T-helper 9 cell (primary cell): ENCODE measurements at places on chromosomes 2 and 18.

DNA sequence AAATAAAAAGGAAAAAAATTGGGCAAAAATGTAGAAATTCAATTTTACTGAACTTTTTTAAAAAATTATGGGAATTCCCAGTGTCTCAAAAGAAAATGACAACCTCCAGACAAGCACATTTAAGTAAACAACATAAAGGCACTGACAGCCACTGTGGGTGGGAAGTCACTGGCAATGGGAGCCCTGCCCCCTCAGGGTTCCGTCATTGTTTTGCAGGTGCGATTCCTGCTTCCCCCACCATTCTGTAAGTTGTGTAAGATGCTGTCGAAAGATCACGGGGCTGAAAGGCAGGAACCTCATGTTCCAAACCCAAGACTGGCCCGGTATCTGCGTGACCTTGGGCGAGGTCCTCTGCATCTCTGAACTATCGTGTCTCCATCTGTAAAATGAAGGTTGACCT is 15.8 kb upstream of the ASPRV1 start:
- no peak for DNase-seq

- DNase-seq: no peak
These were observed 134.9 kb upstream of the NDUFV2 start for GRCh38 chr18:8967573-8967972.

DNA sequence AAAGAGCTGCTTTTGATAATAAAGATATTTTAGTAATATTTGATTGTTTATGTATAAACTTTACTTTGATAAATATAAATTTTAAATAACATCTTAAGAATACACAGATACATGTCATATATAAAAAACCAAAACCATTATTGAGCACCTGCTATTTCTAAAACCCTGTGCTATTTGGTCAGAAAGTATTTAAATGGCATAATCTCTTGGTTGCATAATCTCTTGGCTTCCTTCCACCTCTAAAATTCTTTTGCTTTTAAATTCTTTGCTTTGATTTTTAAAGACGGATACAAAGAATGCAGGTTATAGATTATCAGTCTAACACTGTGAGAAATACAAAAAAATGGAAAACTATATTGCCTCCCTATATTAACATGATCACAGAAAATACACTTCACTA is 36.9 kb downstream of the ACMSD start:
- no peak for DNase-seq

DNA sequence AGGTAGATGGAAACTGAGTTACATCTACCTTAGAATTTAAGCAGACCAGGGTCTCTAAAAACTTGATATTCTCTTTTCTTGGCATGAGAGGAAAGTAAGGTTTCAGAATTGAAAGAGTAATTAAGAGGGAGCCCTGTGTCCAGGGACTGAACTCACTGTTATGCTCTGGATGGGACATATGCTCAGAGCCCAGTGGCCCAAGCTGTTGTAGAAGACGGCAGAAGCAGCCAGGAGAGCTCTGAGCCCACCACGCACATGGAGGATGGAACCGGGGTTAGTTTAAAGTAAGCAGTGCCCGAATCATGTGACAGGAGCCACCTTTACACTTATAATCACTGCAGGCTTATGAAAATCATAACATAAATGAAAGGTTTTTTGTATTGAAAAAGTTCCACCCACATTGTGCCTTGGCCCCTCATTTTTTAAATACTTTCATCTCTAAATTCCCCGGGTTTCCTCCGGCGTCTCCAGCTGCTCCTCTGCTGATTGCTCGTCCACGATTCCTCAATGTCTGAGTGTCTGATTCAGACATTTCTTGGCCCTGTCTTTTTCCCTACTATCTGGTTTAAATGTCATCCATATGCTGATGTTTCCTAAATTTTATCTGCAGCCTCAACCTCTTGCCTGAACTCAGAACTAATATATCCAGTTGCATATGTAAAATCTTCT is 36.1 kb upstream of the SPTBN1 start:
- no peak for DNase-seq

DNA sequence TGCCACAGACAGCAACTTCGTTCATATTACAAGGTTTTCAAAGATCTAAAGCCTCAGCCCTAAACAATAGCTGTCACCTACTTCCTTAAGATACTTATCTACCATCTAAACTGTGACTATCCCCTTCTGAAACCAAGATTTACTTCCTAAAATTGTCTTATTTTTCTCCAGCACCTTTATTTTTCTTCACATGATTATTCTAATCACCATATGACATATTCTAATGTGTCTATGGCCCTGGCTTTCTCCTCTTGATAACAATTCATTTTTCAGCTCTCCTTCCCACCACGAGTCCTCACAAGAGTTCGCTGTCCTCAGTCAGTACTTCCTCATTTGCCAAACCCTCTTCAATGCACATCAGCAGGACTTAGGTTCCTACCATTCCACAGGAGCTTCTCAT is 53.9 kb downstream of the RTTN start:
- DNase-seq: no peak

DNA sequence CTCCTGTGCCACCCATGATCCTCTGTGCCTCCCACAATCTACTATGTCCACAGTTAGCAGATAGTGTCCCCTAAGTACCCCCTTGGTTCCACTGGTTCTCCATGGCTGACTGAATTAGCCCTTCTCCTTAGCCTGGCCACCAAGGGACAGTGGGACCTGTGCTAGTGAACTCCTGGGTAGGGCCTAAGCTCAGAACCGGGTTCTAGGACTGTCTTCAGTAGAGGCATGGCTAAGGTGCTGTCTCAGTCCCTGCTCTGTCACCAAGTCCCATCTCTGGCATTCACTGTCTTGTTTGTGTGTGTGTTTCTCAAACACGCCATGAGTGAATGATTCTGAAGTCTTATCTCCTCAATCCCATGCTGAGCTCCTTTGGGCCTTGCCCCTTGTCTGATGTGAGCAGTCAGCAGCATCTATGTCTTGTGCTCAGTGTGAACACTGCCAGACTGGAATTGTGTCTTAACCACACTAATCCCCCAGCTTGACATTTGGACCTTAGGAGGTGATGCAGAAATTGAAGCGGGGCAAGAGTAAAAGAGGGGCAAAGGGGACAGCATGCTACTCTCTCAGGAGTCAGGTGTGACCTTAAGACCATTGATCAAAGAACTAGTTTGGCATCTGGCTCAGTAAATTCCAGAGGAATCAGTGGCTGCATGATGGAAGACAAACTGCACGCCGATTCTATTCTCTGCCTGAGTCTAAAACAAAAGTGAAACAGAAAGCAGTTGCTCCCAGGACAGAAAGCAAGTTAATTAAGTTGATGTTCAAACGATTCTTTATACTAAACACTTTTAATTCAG is 190.5 kb downstream of the ALPK2 start:
- DNase-seq: no peak

- no peak for DNase-seq
These were observed 9.8 kb downstream of the ARID5A start for GRCh38 chr2:96546321-96546720.

DNA sequence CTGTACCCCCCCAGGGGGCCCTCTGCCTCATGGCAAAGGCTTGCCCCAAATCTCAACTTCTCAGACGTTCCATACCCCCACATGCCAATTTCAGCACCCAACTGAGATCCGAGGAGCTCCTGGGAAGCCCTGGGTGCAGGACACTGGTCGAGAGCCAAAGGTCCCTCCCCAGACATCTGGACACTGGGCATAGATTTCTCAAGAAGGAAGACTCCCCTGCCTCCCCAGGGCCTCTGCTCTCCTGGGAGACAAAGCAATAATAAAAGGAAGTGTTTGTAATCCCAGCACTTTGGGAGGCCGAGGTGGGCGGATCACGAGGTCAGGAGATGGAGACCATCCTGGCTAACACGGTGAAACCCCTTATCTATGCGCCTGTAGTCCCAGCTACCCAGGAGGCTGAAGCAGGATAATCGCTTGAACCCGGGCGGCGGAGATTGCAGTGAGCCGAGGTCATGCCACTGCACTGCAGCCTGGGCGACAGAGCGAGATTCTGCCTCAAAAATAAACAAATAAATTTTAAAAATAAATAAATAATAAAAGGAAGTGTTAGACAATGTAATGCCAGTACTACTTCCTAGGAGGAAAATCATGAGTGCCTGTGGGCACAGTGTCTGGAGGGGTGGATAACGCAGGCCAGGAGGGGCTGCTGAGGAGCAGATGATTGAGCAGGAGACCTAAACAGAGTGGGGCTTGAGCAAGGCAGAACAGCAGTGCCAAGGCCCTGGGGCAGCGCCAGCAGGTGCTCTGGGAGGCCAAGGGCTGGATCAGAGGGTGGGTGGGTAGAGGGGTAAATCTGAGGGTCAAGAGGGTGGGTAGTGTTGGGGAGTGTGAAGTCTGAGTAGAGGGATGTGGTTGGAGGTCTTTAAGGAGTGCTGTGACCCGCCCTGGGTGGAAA is 4.0 kb downstream of the ALPP start:
- no peak for DNase-seq

DNA sequence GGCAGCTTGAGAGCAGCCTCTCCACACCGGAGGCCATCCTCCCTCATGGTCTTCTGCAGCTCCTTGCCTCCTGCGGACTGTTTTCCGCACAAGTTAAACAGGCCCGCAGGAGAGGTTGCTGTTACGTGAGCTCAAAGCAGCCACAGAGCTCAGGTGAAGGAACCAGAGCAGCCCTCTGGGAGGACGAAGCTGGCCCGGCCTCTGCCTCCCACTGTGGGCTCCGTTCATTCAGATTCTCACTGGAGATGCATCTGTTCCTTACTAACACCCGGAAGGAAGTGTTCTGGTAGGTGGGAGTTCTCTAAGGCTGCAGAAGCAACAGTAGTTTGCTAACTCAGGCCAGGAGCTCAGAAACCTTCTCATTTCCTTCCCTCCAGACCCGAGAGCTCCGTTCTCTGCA is 10.9 kb downstream of the DIPK1C start:
- DNase-seq: no peak

GRCh38 chr2:238344035-238344434 is 23.7 kb downstream of the TRAF3IP1 start:
- DNase-seq: no peak

DNA sequence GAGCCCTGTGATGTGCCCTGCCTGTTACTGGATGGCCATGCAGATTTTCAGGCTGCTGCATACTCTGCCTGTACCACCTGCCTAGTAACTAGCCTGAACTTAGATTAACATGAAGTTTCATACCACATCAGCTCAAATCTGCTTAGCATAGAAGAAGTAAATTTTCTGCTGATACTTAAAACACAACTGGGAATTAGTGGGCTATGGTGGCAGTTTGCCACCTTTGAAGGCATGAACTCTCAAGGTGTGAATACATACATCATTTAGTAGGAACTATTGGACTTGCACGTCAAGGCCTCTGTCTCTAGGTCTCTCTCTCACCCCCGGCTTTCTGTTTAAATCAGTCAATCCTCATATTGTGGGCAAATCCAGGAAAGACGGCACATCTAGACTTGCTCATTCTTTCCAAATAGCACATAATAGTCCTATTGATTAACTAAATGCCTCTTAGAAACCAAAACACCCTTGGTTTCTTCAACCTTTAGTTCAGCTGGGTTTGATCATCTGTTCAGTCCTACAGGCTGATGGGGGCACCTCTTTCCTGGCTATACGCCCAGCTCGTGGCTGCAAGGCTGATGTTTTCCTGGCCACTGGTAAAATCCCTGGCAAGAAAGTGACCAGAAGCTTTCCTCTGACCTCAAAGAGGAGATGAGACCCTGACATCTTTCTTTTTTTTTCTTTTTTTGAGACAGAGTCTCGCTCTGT is 58.4 kb downstream of the ALPK2 start:
- DNase-seq: no peak

- DNase-seq: no peak
These were observed 46.8 kb downstream of the PIK3C3 start for GRCh38 chr18:42001801-42002200.

GRCh38 chr2:142880279-142880678 is 2.8 kb downstream of the KYNU start:
- no peak for DNase-seq
